ENCODE measurements at places on chromosomes 6 and 20.
A peak's percentile ranks its signal among the peaks of the same experiment; 100 is the strongest.

GRCh38 chr6:160173806-160174527 lies 52.4 kb downstream of the SLC22A1 start:
- DNase-seq: no peak

DNA sequence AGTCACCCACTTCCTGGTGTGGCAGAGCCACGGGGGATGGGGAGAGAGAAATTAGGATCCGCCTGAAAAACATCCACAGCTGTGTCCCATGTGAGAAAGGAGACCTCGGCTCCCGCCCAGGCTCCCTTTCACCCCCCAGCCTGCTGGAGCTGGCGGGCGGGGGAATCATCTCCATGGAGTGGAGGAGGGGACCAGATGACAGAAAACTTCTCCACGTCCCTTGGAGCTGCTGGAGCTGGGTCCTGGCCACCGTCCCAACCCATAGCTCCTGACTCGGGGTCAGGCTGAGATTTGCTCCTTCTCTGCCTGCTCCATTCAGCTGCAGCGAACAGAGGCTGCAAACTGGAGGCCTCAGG lies 113.8 kb downstream of the CEBPB start:
- no peak for DNase-seq

DNA sequence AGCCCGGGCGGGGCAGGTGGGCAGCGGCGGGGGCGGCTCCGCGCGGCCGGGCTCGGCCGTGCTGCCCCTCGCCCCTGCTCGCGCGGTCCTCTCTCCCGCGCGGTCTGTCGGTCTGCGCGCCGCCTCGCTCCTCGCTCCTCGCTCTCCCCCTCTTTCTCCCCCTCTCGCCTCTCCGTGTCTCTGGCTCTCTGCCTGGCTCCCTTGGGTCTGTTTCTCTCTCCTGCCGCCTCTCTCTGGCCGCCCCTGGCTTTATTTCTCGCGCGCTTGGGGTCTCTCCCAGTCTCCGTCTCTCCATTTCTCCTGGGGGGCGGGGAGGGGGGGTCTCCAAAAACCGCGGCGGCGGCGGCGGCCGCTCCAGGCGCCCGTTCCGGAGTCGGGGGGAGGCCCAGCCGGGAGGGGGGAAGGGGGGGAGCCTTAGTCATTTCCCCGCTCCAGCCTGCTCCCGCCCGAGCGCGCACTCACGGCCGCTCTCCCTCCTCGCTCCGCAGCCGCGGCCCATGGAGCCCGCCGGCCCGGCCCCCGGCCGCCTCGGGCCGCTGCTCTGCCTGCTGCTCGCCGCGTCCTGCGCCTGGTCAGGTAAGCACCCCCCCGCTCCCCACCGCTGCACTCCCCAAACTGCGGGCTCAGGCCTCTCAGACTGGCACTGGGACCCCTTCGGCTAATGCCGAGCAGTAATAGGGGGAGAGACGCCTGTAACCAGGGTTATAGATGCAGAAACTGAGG lies at the start of gene SIRPA:
Gene SIRPA, plus strand, starts transcription at position 457 of the 723 bp plus-strand sequence. Its CDS starts 41 bp downstream, at position 498.
- peak; percentile 37 for DNase-seq

- DNase-seq: no peak
Observed at GRCh38 chr6:111154981-111155380, 67.7 kb downstream of the SLC16A10 start.

- DNase-seq: no peak
Observed at GRCh38 chr6:135044639-135045038, 10.0 kb downstream of the HBS1L start.

Measured in NCI-H1417 treated with DMSO at 0.1 percent for 48 hours (cell line).